SK-N-SH treated with all-trans-retinoic acid at 6 μM for 48 hours (cell line): ENCODE measurements at places on chromosomes 4 and X.

DNA sequence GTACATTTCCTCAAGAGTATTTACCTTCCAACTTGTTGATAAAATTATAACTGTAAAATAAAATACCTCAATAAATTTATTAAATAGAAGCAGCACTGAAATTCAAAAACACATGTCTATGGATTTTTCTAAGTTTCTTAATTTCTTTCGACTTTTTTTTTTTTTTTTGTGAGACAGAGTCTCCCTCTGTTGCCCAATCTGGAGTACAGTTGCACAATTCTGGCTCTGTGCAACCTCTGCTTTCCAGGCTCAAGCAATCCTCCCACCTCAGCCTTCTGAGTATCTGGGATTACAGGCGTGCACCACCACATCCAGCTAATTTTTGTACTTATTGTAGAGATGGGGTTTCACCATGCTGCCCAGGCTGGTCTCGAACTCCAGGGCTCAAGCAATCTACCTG is 79.8 kb downstream of the IQCM start:
- no peak for ATAC-seq

- no peak for ATAC-seq
Measured at GRCh38 chr4:74056114-74056857, 17.8 kb upstream of the CXCL3 start.

DNA sequence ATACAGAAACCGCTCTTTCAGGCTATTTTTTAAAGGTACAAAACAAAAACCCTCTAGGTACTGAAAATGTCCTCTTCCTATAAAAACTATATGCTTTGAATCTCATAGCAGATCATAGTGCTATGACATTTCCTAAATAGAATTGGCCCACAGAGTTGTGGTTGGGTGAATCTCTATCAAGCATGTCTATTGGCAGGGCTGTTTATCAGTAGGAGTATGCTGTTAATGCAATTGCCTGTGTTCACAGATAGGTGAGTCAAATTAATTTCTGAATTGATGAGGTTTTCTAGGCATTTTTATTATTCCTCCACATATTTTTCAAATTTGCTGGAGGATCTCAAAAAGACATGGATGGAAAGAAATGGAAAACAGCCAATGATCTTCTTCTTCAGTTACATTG is 73.9 kb downstream of the QRFPR start:
- ATAC-seq: no peak

GRCh38 chrX:70313503-70313902 is 23.6 kb downstream of the KIF4A start:
- ATAC-seq: peak; percentile 60; the same call in 2 of the 3 replicates

- peak; percentile 67 for ATAC-seq
Measured at GRCh38 chrX:100995469-100995868, 26.0 kb downstream of the ARL13A start.
